ENCODE measurements at places on chromosomes 4 and X.

- no peak for DNase-seq
Observed at GRCh38 chr4:39620551-39621313, 17.9 kb downstream of the SMIM14 start.

DNA sequence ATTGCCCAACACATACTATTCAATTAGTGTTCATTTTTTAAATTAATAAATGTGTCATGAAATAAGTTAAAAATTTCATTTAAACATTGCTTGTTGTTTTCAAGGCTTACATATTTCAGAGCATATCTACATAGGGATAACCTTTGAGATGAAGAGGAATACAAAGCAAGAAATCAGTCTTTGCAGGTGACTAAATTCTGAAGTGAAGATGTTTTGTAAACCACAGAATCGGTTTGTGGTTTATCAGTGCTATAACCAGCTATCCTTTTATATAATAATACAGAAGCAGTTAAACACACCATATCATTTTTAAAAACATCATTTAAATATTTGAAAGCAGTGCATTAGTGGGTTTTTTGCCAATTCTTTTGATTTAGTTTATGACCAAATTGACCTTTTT lies 26.9 kb downstream of the FAM241A start:
- no peak for DNase-seq

- DNase-seq, result no peak
Observed at GRCh38 chrX:130260316-130260715, 8.4 kb downstream of the ZNF280C start.

- no peak for DNase-seq
Observed at GRCh38 chrX:100870527-100870926, 3.6 kb downstream of the NOX1 start.

- DNase-seq, result no peak
Observed at GRCh38 chr4:78722320-78722719, 53.8 kb upstream of the BMP2K start.

DNA sequence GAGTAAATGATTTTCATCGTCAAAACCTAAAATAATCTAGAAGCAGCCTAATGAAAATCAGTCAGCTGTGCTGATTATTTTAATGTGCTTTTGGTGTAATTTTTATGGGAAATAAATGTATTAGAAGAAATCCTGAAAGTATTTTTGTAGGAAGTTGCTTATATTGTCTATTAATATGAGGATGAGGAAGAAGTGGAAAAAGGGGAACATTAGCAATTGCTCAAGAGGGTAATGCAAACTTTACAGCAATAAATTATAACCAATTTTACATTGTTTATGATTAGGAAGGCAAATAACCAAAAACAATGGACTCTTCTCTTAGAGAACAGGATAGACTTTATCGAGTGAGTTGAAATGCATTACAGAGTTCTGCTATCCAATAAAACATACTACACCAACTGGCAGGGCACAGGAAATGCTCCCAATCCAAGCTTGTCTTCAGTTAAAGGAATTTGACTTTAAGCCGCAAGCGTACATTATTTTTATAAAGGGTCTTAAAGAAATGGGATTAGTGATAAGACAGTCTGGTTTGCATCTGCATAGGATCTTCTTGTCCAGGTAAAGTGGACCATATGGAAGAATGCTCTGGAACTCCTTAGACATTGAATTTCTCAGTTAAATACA lies 374.8 kb downstream of the PDGFC start:
- DNase-seq, result no peak

GRCh38 chr4:2591189-2591588 lies 54.7 kb downstream of the FAM193A start:
- peak; percentile 79 for DNase-seq

GRCh38 chrX:46294234-46294633 lies 251.0 kb downstream of the ZNF674 start:
- no peak for DNase-seq

- no peak for DNase-seq
Observed at GRCh38 chr4:119597377-119597776, 31.2 kb downstream of the PDE5A start.

DNA sequence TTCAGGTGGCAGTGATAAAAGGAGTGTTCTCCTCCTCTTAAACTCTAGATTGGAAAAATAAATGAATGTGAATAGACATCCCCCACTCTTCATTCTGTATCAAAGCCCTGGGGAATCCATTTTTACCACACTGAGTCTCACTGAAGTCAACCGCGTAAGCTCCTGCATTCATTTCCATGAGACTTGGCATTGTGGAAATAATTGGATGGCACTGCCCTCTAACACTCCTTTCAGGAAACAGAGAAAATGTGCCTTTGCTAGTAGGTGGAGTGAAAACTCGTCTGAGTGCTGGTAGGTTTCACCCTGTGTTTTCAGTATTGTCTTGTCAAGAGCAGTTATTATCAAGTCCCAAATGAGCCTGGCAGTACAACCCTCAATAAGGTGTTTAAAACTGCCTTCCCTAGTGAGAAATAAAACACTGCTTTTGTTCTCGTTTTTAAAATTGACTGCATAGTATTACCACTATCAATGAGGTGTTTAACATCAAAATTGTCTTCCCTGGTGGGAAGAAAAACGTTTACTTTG lies 9.7 kb upstream of the CDKN2AIP start:
- DNase-seq, result no peak

GRCh38 chrX:39574178-39574577 lies 523.6 kb downstream of the BCOR start:
- DNase-seq, result no peak

- no peak for DNase-seq
Observed at GRCh38 chrX:102154900-102155805, 624 bp downstream of the BEX5 start.

- DNase-seq, result no peak
Observed at GRCh38 chr4:162323919-162324318, 160.1 kb upstream of the FSTL5 start.

DNA sequence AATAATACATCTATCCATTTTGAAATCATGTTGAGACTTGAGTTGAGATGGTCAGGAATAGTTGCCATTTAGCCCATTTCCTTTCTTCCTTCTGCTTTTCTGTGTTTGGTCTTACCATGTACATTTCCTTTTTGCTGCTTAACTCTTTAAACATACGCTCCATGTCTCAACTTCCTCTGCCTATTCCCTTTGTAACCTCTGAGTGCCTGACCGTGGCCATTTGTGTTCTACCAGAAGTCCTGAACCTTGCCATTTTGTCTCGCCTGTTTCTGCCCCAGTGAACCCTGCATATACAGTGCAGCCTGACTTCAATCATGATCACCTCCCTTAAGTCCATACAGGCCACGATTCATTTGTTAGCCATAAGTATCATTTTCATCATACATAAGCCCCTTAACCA lies 169.0 kb downstream of the RAPGEF2 start:
- DNase-seq, result peak; percentile 27

DNA sequence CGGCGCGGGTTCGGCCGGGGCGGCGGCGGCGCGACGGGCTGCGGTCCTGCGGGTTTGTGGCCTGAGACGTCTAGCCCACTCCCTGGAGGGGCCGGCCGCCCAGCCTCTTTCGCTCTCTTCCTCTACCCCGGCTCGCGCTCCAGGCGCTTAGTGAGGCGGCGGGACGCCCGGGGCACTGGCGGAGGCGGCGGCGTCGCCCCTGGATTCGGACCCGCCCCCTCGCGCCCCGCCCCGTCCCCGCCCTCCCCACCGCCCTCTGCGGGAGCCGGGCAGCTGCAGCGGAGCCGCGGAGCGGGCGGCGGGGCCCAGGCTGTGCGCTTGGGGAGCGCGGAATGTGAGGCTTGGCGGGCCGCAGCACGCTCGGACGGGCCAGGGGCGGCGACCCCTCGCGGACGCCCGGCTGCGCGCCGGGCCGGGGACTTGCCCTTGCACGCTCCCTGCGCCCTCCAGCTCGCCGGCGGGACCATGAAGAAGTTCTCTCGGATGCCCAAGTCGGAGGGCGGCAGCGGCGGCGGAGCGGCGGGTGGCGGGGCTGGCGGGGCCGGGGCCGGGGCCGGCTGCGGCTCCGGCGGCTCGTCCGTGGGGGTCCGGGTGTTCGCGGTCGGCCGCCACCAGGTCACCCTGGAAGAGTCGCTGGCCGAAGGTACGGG lies at the start of gene BMP2K:
BMP2K (plus strand) TSS at position 272 of the 650 bp plus-strand sequence; CDS start at position 466, 194 bp downstream.
- peak; percentile 81 for DNase-seq

DNA sequence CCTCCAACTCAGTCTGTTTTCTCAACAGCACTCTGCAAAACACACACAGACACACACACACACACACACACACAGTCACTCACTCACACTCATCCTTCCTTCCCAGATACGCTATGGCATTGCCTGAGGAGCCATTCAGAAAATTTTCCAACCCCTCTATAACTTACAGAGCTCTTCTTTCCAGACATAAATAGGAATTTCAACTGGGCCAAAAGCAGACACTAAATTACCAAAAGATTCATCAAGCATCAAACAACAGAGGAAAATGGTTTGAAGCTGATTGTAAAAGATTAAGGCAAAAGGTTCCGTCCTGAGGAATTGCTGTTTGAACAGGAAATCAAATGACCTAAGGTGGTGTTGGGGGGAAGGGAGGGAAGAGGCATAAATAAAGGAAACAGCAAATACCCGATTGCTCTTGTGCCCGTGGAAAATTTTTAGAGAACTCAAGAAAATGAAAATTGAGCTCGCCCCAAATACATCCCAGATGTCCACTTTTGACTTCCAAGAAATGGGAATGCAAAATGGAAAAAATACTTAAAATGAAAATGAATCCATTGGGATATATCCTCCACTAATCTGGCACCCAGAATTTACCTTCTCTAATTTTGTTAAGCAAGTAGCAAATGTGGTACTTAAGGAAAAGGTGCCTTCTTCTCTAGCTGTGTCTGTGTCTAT lies 183.6 kb downstream of the QDPR start:
- no peak for DNase-seq

GRCh38 chrX:30967516-30967915 lies 78.5 kb upstream of the TAB3 start:
- DNase-seq, result no peak

- no peak for DNase-seq
Observed at GRCh38 chrX:50889582-50889981, 21.0 kb upstream of the BMP15 start.

GRCh38 chr4:143438710-143439109 lies 74.8 kb upstream of the SMARCA5 start:
- DNase-seq, result no peak

GRCh38 chr4:154642373-154643009 lies 30.0 kb upstream of the FGG start:
- no peak for DNase-seq

- DNase-seq, result no peak
Observed at GRCh38 chrX:39516427-39516841, 581.3 kb downstream of the BCOR start.

DNA sequence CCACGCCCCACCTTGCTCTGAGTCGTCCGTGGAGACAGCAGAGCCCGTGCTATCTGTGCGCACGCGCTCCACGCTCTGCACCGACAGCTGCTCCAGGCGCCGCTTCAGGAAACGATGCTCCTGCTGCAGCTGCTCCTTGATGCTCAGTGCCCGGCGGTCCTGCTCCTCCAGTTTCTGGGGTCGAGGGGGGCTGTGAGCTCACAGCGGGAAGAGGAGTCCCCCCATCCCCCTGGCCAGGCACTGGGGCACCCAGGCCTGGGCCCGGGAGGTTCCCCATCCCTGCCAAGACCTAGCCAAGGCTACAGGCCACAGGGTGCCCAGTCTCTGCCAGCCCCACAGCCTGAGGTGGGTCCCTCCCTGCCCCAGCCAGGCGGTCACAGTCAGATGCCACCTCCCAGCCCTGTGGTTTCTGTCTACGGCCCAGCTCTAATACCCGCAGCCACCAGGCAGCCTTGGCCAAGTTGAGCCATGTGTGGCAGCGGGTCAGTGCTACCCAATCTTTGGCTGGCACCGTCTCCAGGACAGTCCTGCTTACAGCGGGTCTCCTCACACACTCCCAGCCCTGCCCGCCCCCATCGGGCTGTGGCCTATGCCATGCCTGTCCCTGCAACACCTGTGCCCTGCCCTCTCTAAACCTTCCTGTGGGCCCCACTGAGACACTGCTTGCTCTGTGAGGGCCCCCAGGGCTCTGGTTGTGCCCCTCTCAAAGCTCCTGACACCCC lies 9.3 kb upstream of the HAUS3 start:
- no peak for DNase-seq

Measured in AML-193 (cell line).